Daoy (cell line): ENCODE measurements at places on chromosomes 16 and 17. TPM values are rescaled to one million over a fixed set of nuclear protein-coding genes. Genes with fewer than 3 reads are reported as not detected.

TMEM92 gene
- 1.7 and 6.7 TPM in 2 replicates for total RNA-seq

SCARF1 gene
- 2.1 and 4.0 TPM in 2 replicates for total RNA-seq

SMTNL2 gene
- total RNA-seq: not detected in 2 replicates

TMEM186 gene
- total RNA-seq: 6.7 and 9.1 TPM in 2 replicates

FLOT2 gene
- 18.5 and 24.9 TPM in 2 replicates for total RNA-seq

GINS2 gene
- 31.4 and 38.1 TPM in 2 replicates for total RNA-seq

KRT39 gene
- total RNA-seq: not detected in 2 replicates

MMP25 gene
- 0.17 and 0.54 TPM in 2 replicates for total RNA-seq

SMIM36 gene
- not detected in 2 replicates for total RNA-seq
